Renal cortex interstitium (tissue), 15 donors: ENCODE measurements at places on chromosomes 16 and 17.

GRCh38 chr16:66658143-66658859 is 38.2 kb downstream of the CMTM4 start:
- no peak for DNase-seq

- no peak for DNase-seq
Measured at GRCh38 chr17:51640108-51640622, 379.8 kb downstream of the UTP18 start.

GRCh38 chr16:15834502-15834901 is 22.3 kb downstream of the MYH11 start:
- no peak for DNase-seq

GRCh38 chr17:36931096-36931696 is 6.1 kb upstream of the LHX1 start:
- no peak for DNase-seq

DNA sequence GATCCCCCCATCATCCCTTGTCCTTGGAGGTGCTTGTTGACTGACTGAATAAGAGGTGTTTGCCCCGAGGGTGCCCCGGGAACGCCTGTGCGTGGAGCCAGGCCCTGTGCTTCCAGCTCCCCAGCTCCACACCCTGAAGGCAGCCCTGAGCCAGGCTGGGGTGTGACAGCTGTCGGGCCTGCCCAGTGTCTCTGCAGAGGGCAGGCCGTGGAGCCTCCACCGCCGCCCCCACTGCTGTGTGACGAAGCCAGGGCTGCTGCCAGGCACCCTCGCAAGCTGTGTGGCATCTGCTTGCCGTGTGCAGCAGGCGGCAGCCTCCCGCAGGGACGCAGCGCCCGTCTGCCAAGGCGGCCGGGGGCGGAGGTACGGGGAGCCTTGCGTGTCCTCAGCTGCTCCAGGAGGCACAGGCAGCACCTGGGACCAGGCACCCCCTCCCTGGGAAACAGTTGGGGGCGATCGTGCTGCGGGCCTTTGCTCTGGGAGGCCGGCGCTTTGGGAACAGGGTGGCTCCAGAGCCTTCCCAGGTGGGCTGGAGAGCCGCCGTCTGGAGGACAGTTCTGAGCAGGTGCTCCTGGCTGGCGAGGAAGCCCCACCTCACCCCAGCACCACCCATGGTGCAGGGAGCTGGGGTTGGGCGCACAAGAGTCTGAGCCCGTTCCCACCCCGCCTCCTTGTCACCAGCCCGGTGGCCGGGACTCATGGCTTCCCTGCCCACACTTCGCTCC is 26.6 kb downstream of the GSE1 start:
- DNase-seq = no peak

DNA sequence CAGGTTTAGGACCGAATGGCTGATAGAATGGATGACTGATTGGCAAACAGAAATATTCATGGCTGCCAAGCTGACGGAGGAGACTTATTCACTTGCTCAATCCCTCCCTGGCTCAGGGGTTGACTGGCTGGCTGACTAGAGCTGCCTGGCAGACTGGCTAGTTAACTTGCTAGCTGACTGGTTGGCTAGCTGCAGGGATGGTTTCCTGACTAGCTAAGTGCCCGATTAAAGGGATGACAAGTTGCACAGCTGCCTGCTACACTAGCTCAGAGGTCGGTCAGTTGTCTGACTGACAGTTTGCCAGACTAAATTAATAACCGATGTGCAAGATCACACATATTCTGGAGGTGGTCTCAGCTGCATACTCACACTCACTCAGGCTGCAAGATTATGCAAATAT is 1208.4 kb upstream of the CDH8 start:
- no peak for DNase-seq

- DNase-seq = no peak
Measured at GRCh38 chr16:87968541-87968940, 17.3 kb downstream of the BANP start.
